Omental fat pad (tissue), 4 donors: ENCODE measurements at places on chromosomes 5 and 9. TPM values are rescaled to one million over a fixed set of nuclear protein-coding genes. Genes with fewer than 3 reads are reported as not detected.

Gene SLC6A18
- not detected for total RNA-seq

Gene PCDHGA2
- total RNA-seq: 2.6 TPM

Gene GDF9
- total RNA-seq: 0.24 TPM

Gene PTGS1
- total RNA-seq: 16.0 TPM

Gene SLC34A3
- not detected for total RNA-seq

Gene AJM1
- 0.82 TPM for total RNA-seq
